ENCODE measurements at places on chromosomes 2 and 18.

DNA sequence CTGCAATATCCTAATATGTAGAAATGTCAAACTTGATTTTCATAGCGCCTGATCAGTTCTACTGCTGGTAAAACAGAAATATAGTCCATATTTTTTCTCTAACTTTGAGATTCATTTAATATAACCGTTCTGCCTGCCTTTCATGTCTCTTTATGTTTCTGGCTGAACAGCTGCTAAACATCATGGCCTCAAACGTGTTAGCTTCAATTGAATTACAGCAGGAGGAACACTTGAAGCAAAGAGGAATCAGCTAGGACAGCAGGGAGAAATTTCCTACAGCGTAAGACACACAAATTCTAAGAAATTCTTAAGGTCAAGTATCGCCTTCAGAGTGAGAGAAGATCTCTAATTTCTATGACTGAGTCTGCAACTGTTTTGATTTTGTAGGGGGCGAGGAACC lies 433.2 kb downstream of the FBXO15 start:
- DNase-seq, result no peak

DNA sequence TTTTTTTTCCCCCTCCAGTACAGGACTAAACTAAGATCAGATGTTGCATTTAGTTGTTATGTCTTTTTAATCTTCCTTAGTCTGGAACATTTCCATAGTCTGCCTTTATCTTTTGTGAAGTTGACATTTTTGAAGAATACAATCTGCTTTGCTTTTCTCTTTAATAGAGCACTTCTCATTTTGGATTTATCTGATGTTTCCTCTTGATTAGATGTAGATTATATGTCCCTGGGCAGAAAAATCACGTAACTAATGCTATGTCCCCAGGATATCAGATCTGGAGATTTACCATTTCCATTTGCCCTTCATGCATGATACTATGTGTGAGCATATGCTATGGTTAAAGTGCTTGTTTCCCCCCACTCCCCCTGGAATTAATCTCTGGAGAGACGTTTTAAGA lies 6.2 kb downstream of the ZNF638 start:
- no peak for DNase-seq

DNA sequence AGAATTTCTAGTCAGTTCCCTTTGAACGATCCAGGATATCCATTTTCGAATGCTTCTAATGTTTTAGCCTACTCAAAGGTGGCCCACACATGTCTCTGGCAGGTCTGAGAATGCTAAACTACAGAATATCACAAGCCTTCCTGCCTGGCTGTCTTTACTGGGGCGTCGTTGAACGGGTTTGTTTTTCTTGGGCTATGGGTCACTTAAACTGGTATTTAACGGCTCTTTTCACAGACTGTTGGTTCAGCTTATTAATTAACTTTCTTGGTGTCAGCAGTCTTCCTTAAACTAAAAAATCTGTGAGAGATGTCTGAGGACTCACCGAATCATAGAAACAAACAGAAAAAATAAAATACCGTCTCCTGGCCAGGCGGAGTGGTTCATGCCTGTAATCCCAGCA lies 563.2 kb upstream of the NRP2 start:
- DNase-seq, result no peak

- no peak for DNase-seq
Observed at GRCh38 chr18:8778386-8778785, 73.0 kb downstream of the MTCL1 start.

DNA sequence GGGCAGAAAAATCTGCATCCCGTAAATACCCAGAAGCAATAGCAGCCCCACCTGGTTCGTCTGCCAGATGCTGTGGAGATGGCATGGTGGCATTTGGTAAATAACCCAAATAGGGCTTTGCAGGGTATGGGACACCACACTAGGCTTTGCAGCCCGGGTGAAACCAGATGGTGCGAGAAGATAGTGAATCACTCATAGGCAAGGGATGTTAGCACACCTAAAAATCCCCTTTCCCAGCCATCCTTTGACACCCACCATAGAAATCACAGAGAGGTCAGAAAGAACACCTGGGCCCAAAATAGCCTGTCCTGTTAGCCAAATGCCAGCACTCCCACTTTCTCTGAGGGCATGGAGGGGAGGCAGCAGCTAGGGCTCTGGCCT lies 47.6 kb downstream of the BCL11A start:
- no peak for DNase-seq

GRCh38 chr2:102832789-102833188 lies 71.0 kb downstream of the TMEM182 start:
- DNase-seq, result no peak

DNA sequence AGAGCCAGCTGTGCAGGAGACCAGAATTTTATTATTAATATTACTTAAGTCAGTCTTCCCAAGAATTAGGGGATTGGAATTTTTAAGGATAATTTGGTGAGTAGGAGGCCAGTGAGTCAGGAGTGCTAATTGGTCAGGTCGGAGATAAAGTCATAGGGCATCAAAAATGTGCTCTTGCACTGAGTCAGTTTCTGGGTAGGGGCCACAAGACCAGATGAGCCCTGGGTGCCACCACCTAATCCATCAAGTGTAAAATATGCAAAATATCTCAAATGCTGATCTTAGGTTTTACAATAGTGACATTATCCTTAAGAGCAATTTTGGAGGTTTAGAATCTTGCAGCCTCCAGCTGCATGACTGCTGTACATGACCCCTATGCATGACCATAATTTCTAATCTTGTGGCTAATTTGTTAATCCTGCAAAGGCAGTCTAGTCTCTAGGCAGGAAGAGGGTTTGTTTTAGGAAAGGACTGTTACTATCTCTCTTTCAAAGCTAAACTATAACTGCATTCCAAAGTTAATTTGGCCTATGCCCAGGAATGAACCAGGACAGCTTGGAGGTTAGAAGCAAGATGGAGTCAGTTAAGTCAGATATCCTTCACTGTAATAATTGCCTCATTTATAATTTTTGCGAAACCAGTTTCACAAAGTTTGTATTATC lies 215.9 kb downstream of the RNF152 start:
- no peak for DNase-seq

GRCh38 chr18:43506935-43507334 lies 229.6 kb upstream of the SYT4 start:
- DNase-seq, result no peak

- no peak for DNase-seq
Observed at GRCh38 chr2:100893392-100894104, 73.6 kb downstream of the NPAS2 start.

GRCh38 chr2:117763804-117764203 lies 50.7 kb upstream of the DDX18 start:
- DNase-seq, result no peak

GRCh38 chr18:10027031-10027430 lies 113.2 kb downstream of the VAPA start:
- DNase-seq, result no peak
